ENCODE measurements at places on chromosomes 16 and 17. TPM values are rescaled to one million over a fixed set of nuclear protein-coding genes. Genes with fewer than 3 reads are reported as not detected.
A peak's percentile ranks its signal among the peaks of the same experiment; 100 is the strongest.

STH gene
- not detected for total RNA-seq

DNA sequence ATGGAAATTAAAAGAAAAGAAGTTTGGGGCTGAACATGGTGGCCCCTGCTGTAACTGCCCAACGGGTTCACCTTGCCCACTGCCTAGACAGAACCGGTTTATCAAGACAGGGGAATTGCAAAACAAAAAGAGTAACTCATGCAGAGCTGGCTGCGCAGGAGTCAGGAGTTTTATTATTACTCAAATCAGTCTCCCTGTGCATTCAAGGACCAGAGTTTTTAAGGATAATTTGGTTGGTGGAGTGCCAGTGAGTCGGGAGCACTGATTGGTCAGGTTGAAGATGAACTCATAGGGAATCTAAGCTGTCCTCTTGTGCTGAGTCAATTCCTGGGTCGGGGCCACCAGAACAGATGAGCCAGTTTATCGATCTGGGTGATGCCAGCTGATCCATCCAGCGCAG, 4.4 kb upstream of the SCPEP1 start:
- no peak overlapping the region for H3K4me3 ChIP-seq
- H3K36me3 ChIP-seq: no peaks in the 10 kb centered on the region
- H3K27me3 ChIP-seq: no peaks in the 10 kb centered on the region
- no peak overlapping the region for H3K27ac ChIP-seq
- H3K4me1 ChIP-seq: peaks cover 3% of the 10 kb centered on the region

DNA sequence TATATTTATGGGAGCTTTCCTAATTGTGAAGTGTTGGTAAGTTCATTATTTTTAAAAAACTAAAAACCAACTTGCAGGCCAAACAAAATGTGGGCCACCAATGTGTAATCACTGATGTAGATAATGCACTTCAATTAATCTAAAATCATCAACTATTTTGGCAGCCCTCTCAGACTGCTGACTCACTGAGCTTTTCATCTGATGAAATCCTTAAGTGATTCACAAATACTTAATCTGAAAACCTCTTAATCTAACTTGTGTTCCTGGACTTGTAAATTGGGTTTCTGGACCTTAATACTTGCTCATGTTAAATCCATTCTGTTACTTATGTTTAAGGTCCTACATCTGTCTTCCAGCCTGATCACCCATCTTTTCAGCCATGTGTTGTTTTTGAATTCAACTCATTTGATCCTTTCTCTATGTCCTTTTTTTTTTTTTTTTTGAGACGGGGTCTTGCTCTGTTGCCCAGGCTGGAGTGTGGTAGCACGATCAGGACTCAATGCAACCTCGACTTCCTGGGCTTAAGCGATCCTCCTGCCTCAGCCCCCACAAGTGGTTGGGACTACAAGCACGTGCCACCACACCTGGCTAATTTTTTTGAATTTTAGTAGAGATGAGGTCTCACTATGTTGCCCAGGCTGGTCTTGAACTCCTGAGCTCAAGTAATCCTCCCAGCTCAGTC, 39.0 kb downstream of the PRKCB start:
- H3K27ac ChIP-seq: no peak overlapping the region
- no peak for DNase-seq
- no peak overlapping the region for H3K4me3 ChIP-seq
- H3K36me3 ChIP-seq: no peaks in the 10 kb centered on the region
- H3K27me3 ChIP-seq: no peaks in the 10 kb centered on the region
- H3K4me1 ChIP-seq: no peaks in the 10 kb centered on the region

- no peak overlapping the region for H3K27ac ChIP-seq
- H3K36me3 ChIP-seq: no peaks in the 10 kb centered on the region
- no peak overlapping the region for H3K4me3 ChIP-seq
- H3K27me3 ChIP-seq: no peaks in the 10 kb centered on the region
Observed at GRCh38 chr16:4412854-4413253, 3.5 kb downstream of the CORO7 start.

GRCh38 chr17:74742153-74742515, 5.1 kb downstream of the RAB37 start:
- H3K36me3 ChIP-seq: no peaks in the 10 kb centered on the region
- no peaks in the 10 kb centered on the region for H3K4me1 ChIP-seq
- peak overlapping the region; percentile 40 for H3K27ac ChIP-seq
- H3K27me3 ChIP-seq: peaks cover 18% of the 10 kb centered on the region

ODAD4 gene
- 12.5 TPM for total RNA-seq

GRCh38 chr17:1709403-1709951, 700 bp downstream of the TLCD2 start:
- H3K4me1 ChIP-seq: peaks cover 11% of the 10 kb centered on the region
- H3K4me3 ChIP-seq: peak overlapping the region; percentile 55
- H3K36me3 ChIP-seq: peaks cover 9% of the 10 kb centered on the region
- DNase-seq: no peak
- no peaks in the 10 kb centered on the region for H3K27me3 ChIP-seq
- no peak overlapping the region for H3K27ac ChIP-seq

DNA sequence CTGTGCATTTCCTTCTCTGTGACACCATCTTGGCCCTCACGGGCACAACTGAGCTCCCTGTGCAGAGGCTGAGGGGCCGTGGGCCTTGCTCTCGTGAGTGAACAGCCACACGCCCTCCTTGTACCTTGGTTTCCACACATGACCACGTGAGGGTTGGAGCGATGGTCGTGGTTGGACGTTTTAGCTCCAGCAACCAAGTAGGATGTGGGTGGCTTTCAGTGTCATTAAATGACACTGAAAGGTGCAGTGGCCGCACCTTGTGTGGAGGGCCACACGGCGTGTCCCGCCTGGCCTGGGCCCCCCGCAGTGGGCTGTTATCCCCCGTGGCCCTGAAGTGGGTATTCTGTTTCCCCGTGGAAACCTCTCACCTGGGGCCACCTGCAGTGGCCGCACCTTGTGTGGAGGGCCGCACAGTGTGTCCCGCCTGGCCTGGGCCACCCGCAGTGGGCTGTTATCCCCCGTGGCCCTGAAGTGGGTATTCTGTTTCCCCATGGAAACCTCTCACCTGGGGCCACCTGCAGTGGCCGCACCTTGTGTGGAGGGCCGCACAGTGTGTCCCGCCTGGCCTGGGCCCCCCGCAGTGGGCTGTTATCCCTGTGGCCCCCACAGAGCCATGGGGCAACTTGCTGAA, 28.2 kb downstream of the ACSF3 start:
- no peaks in the 10 kb centered on the region for H3K4me1 ChIP-seq
- H3K4me3 ChIP-seq: no peak overlapping the region
- DNase-seq: no peak
- peaks cover 13% of the 10 kb centered on the region for H3K36me3 ChIP-seq
- no peak overlapping the region for H3K27ac ChIP-seq

NLRC5 gene
- total RNA-seq: 46.4 TPM

- H3K4me3 ChIP-seq: no peak overlapping the region
- H3K27ac ChIP-seq: no peak overlapping the region
- H3K27me3 ChIP-seq: no peaks in the 10 kb centered on the region
- H3K36me3 ChIP-seq: no peaks in the 10 kb centered on the region
- no peaks in the 10 kb centered on the region for H3K4me1 ChIP-seq
- no peak for DNase-seq
Observed at GRCh38 chr17:9419932-9420453, 155.6 kb downstream of the STX8 start.

KCNH6 gene
- total RNA-seq: 1.6 TPM

AXIN2 gene
- total RNA-seq: 60.3 TPM

DNA sequence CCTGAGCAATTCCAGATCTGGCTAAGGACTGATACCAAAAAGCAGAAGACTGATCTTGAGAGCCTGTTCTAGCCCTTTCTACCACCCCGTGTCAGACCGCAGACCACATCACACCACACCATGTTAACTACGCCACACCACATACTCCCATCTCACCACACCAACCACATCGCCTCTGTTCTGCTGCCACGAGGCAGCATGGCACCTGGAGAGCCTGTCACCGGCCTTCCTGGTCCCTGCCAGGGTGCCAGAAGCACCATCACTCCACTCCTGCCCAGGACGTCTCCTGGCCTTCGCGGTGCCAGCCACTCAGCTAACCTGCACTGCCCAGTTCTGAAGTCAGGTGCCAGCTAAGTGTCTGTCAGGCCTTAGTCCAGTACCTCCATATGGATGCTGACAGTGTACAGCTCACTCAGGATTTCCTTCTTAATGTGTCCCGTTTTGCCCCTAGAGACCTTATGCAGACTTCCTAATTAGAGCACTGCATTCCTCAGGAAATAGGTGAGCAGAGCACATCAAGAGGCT, 37.2 kb upstream of the BCAR1 start:
- DNase-seq: no peak
- H3K27ac ChIP-seq: peak overlapping the region; percentile 58
- H3K4me1 ChIP-seq: no peaks in the 10 kb centered on the region
- peaks cover 6% of the 10 kb centered on the region for H3K36me3 ChIP-seq
- H3K27me3 ChIP-seq: no peaks in the 10 kb centered on the region

- no peak overlapping the region for H3K4me3 ChIP-seq
- H3K36me3 ChIP-seq: no peaks in the 10 kb centered on the region
- peak overlapping the region; percentile 32 for H3K27ac ChIP-seq
Observed at GRCh38 chr17:74445158-74445557, 13.3 kb downstream of the GPRC5C start.

- no peaks in the 10 kb centered on the region for H3K36me3 ChIP-seq
- H3K27me3 ChIP-seq: peaks cover 50% of the 10 kb centered on the region
- peaks cover 34% of the 10 kb centered on the region for H3K4me1 ChIP-seq
Observed at GRCh38 chr16:2963723-2964474, at the start of gene KREMEN2. Gene KREMEN2 (plus strand): TSS chr16:2964275. CDS start chr16:2964521, 246 bp downstream.

- peaks cover 47% of the 10 kb centered on the region for H3K36me3 ChIP-seq
- H3K27me3 ChIP-seq: no peaks in the 10 kb centered on the region
- H3K27ac ChIP-seq: no peak overlapping the region
Observed at GRCh38 chr16:1691276-1691675, 13.2 kb downstream of the JPT2 start.

TAT gene
- total RNA-seq: not detected

ALOX15B gene
- total RNA-seq: 135 TPM

GRAP gene
- 11.1 TPM for total RNA-seq

- peak; percentile 80 for DNase-seq
- H3K4me1 ChIP-seq: no peaks in the 10 kb centered on the region
- no peaks in the 10 kb centered on the region for H3K27me3 ChIP-seq
Observed at GRCh38 chr17:7656958-7657609, 6.4 kb downstream of the ATP1B2 start.

OR2C1 gene
- not detected for total RNA-seq

HOXB3 gene
- 21.1 TPM for total RNA-seq

DNA sequence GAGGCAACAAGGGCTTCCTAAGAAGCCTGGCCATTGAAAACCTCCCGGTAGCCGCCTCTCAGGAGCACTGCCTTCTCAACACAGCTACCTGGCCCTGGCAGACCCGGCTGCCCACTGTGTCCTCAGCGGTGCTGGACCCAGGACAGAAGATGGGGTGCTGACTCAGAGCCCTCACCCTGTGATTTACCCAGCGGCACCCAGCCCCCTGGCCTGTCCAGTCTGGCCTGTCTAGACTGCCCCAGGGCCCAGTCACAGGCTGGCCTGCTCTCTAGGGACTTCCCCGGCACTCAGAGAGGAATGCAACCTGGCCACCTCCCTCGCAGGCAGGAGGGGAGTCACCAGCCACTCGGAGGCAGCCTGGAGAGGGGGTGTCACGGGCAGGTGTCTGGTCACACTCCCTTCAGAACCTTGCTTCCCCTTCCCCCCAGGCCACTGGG, 20.1 kb downstream of the PIEZO1 start:
- peak; percentile 53 for DNase-seq
- no peak overlapping the region for H3K4me3 ChIP-seq
- no peaks in the 10 kb centered on the region for H3K27me3 ChIP-seq
- H3K4me1 ChIP-seq: peaks cover 58% of the 10 kb centered on the region
- no peak overlapping the region for H3K27ac ChIP-seq

ZFHX3 gene
- 25.0 TPM for total RNA-seq

Data from lung (tissue), 17 donors.